Activated naive CD8-positive, alpha-beta T cell treated with anti-CD3 and anti-CD28 coated beads for 36 hours (primary cell): ENCODE measurements at places on chromosomes 1 and 21. TPM values are rescaled to one million over a fixed set of nuclear protein-coding genes. Genes with fewer than 3 reads are reported as not detected.
A peak's percentile ranks its signal among the peaks of the same experiment; 100 is the strongest.

The OR2T2 gene
- total RNA-seq: not detected

GRCh38 chr1:153680120-153680403 is 1.6 kb downstream of the NPR1 start:
- no peak for DNase-seq

- no peak for DNase-seq
Measured at GRCh38 chr1:61754545-61754944, 12.3 kb downstream of the PATJ start.

The OR14K1 gene
- not detected for total RNA-seq

- DNase-seq: no peak
Measured at GRCh38 chr1:41571041-41571440, 86.6 kb upstream of the EDN2 start.

DNA sequence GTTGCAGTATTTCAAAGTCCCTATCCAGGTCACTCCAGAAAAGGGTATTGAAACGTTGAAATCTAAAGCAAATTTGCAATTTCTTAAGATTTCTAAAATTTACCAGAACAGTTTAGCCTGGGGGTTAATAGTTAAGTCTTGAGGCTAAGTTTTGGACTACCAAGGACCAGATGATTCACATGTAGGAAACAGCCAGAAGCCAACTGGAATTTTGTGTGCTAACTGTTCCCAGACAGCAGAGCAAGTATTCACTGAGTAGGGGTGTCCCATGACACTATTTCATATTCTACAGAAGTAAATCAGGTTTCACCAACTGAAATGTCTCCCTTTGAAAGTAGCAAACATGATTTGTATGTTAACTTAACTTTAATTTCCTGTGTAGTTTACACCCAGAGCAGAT is 11.5 kb upstream of the C1orf105 start:
- DNase-seq: no peak

GRCh38 chr1:27509127-27510080 is 19.4 kb upstream of the WASF2 start:
- no peak for DNase-seq

- no peak for DNase-seq
Measured at GRCh38 chr1:65170511-65171142, 22.6 kb downstream of the AK4 start.

The CYP4A22 gene
- not detected for total RNA-seq

DNA sequence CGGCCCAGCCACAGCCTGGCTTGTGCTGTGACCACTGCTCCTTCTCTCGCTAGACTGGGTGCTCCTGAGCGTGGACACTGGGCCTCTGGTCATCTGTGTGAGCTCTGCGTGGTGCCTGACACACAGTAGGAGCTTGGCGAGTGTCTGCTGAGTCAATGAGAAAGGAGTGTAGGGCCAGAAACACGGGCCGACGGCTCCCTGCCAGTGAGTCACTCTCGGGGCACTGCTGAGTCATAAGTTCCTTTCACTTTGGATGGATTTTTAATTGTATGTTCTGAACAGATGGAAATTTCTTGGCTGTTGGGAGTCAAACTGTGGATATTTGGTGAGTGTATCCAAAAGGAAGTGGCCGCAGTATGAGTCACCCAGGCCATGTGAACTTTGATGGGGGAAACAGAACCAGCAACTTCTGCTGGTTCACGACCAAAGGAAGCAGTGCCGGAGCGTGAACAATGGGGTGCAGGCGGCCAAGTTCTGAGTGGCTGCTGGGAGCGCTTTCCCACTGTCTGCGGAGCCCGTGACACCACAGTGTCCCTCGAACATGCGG is 41.0 kb upstream of the COL18A1 start:
- peak; percentile 56 for DNase-seq

The MAP3K6 gene
- total RNA-seq: 4.5 TPM

The COG2 gene
- 41.7 TPM for total RNA-seq

GRCh38 chr1:54979327-54979891 is 1.0 kb upstream of the TMEM61 start:
- no peak for DNase-seq
